ENCODE measurements at places on chromosomes 12 and 14. TPM values are rescaled to one million over a fixed set of nuclear protein-coding genes. Genes with fewer than 3 reads are reported as not detected.

Gene GALNT4
- total RNA-seq = 5.1 TPM

Gene MYO1H
- not detected for total RNA-seq

Gene MANSC4
- not detected for total RNA-seq

Gene SLC17A8
- not detected for total RNA-seq

Gene SOAT2
- total RNA-seq = not detected

Gene ABHD12B
- total RNA-seq = not detected

DNA sequence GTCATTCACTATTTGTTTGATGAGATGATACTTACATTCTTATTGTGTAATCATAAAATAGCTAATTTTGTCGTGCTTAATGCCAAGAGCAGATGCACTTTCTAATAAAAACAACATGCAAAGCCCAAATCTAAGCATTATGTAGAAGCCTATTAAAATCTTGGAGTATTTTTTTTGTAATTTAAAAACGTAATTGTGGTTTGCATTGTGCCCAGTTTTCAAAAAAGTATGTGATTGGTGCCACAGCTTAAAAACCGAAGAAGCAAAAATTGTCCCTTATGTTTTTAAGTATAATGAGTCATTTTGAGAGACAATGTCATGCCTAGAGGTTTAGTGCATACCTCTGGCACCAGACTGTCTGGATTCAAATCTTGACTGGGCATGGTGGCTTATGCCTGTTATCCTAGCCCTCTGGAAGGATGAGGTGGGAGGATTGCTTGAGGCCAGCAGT is 464.8 kb upstream of the RGS6 start:
- no peaks in the 10 kb centered on the region for H3K27me3 ChIP-seq
- H3K4me3 ChIP-seq = no peak overlapping the region
- no peak overlapping the region for H3K27ac ChIP-seq
- DNase-seq = no peak
- H3K36me3 ChIP-seq = no peaks in the 10 kb centered on the region

DNA sequence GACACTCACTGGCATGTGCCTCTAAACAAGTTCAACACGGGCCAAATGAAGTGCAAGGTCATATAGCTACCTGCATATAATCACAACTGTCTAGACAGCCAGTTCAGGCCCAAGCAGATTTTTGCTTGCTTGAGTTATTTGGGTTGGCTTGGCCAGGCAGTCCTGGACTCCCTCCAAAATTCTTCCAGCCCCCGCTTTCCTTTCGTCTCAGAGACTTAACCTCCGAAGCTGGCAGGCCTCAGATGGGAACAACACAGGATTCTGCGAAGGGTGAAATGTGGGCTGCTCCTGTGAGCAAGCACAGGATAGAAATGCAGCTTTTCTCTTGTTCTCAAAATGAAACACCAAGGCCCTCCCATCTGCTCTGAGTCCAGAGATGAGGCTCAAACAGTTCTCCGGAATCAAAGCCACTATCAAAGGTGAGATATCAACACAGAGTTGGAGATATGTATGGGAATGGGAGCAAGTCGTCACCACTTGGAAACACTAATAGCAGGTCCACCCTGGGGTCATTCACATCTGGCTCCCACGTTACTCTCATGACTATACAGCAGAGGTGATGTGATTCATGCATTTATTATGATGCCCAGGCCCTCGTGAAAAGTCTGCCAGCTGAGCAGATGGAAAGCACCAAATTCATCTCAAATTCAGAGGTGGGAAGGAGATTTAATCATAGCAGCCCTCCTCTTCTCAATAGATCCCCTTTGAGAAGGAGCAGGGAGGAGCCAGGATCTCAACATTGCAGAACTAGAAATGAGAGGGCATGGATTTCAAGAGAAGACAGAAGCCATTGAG is 389.8 kb downstream of the NUAK1 start:
- H3K27ac ChIP-seq = no peak overlapping the region
- H3K4me1 ChIP-seq = no peaks in the 10 kb centered on the region
- H3K4me3 ChIP-seq = no peak overlapping the region
- no peaks in the 10 kb centered on the region for H3K36me3 ChIP-seq
- no peaks in the 10 kb centered on the region for H3K27me3 ChIP-seq
- DNase-seq = no peak

DNA sequence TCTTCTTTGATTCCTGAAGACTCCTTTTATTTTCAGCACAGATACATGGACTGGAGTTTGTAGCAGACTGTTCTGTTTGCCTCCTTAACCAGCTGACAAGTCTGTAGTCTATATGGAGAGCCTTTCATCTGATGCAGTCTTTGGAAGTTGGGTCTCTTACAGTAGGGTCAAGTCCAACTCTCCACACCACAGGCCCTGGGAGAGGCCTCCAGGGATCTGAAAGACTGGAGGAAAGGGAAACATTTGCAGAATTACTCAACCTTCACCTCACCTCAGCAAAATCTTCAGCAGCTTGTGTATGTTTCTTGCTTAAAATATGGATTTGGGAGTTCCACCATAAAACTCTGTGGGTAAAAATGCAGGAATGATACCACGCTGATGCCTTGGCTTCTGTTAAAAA is 188.4 kb downstream of the MSRB3 start:
- no peaks in the 10 kb centered on the region for H3K27me3 ChIP-seq
- no peak for DNase-seq
- no peaks in the 10 kb centered on the region for H3K36me3 ChIP-seq
- H3K27ac ChIP-seq = no peak overlapping the region
- H3K4me3 ChIP-seq = no peak overlapping the region
- H3K4me1 ChIP-seq = no peaks in the 10 kb centered on the region

DNA sequence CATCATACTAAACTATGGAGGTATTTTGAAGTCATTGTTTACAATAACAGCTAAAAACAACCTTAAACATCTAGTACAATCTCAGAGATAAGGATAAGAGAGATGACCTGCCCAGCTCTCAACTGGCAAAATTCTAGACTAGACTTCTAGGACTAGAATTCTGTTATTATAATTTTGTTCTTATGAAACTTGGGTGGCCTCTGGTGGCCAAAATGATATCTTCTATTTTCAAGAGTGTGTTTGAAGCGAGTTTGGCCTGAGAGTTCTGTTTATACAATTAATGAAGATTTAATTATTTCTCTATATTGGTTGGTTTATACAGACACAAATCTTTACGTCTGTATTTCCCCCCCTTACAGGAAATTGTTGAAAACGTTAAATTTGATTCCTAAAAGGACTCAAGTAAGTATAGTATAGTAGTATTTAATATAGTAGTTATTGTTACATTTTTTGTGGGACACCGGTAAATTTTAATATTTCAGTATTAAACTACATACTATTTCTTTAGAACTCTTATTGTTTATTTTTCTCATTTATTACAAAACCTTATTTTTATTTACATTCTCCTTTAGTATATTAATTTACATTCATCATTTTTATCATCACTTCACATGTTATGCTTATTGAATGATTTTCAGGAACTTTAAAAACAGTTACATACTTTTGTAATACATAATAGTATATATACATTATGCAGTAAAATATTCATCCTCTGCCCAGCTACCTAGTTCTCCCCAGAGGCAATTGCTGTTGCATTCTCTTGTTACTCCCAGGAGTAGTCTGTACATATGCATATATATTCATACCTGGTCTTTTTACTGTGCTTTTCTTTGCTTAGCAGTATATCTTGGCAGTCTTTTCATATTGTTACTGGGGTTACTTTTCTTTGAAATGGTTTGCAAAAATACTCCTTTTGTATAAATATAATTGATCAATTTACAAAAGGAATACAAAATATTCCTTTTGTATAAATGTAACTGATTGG is 6.6 kb downstream of the PPHLN1 start:
- no peak for DNase-seq
- no peak overlapping the region for H3K4me3 ChIP-seq
- H3K4me1 ChIP-seq = peaks cover 5% of the 10 kb centered on the region
- no peaks in the 10 kb centered on the region for H3K27me3 ChIP-seq
- peaks cover 7% of the 10 kb centered on the region for H3K36me3 ChIP-seq

DNA sequence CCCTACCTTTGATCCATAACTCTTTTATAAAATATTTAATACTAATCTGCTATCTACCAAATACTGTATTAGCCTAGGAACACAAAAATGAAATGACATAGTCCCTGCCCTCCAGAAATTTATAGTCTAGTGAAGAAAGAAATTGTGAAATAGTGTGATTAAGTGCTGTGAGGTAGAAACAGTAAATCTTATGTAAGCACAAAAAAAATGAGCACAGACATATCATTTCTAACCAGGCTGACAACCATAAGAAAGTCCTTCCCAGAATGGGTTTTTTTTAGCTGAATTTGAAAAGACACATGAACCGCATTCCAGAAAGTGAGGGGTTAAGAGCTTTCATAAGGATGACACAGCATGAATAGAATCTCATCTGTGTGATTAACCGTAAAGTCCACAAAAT is 145.9 kb downstream of the SOX5 start:
- no peaks in the 10 kb centered on the region for H3K36me3 ChIP-seq
- H3K4me1 ChIP-seq = no peaks in the 10 kb centered on the region
- DNase-seq = no peak
- H3K4me3 ChIP-seq = no peak overlapping the region

- no peak overlapping the region for H3K27ac ChIP-seq
- H3K27me3 ChIP-seq = no peaks in the 10 kb centered on the region
- no peak for DNase-seq
- no peaks in the 10 kb centered on the region for H3K36me3 ChIP-seq
- no peak overlapping the region for H3K4me3 ChIP-seq
- H3K4me1 ChIP-seq = no peaks in the 10 kb centered on the region
Measured at GRCh38 chr12:1494856-1495255, 99.5 kb downstream of the FBXL14 start.

- no peaks in the 10 kb centered on the region for H3K36me3 ChIP-seq
- no peak overlapping the region for H3K4me3 ChIP-seq
- no peaks in the 10 kb centered on the region for H3K27me3 ChIP-seq
- no peaks in the 10 kb centered on the region for H3K4me1 ChIP-seq
- DNase-seq = no peak
Measured at GRCh38 chr12:75042125-75042524, 167.5 kb downstream of the KCNC2 start.
